ENCODE measurements at places on chromosomes 2 and 18.
A peak's percentile ranks its signal among the peaks of the same experiment; 100 is the strongest.

- no peak for DNase-seq
Measured at GRCh38 chr2:43288417-43289305, 62.3 kb upstream of the ZFP36L2 start.

DNA sequence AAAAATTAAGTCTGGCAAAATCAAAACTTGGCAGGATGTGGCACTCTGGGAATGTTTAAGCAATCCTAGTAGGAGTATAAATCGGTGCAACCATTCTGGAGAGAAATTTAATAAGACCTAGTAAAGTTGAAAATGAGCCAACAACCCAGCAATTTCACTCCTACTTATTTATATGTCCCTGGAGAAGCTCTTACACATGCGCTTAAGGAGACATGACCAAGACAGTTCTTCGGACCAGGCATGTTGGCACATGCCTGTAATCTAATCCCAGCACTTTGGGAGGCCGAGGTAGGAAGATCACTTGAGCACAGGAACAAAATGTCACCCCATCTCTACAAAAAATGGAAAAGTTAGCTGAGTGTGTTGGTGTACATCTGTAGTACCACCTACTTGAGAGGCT lies 374.6 kb upstream of the LYPD1 start:
- peak; percentile 14 for DNase-seq

GRCh38 chr2:65344689-65345088 lies 87.7 kb downstream of the SPRED2 start:
- DNase-seq = no peak

DNA sequence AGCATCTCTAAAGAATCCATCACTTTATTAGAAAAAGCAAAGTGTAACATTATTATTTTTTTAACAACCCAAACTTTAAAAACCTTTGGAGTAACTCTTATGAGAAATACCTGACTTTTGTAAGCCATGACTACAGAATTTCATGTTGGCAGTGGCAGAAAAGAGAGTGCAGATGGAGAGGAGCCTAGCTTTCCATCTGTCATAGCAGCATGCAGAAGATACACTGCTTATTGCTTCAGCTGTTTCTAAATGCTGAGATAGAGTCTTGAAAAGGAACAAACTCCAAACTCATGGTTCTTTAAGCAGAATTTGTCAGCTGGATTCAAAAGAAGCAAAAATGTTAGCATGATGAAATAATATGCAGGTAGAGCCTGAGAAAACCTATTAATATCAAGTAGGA lies 1130.3 kb downstream of the DPP10 start:
- DNase-seq = no peak

- DNase-seq = peak; percentile 64
Measured at GRCh38 chr2:166180951-166181812, 53.4 kb upstream of the SCN1A start.

DNA sequence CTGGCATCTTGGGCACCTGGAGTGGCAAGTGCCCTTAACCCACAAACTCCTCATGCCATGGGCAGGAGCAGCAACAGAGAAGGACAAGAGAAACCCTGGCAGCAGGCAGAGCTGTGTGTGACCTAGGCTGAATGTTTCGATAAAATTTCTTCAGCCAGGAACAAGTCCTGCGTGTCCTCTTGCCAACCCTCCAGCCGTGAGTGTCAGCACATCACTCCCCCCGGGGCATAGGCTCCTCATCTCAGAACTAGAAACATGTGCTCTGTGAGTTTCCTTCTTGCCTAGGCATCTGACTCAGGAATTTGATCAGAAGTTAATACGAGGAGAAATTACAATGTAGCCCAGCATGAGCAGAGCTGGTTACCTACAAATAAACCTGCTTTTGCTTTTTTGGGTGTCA lies 2.2 kb downstream of the ABCG8 start:
- DNase-seq = peak; percentile 11

- DNase-seq = no peak
Measured at GRCh38 chr2:149355716-149356422, 25.5 kb downstream of the LYPD6 start.

GRCh38 chr18:69435000-69435399 lies 34.3 kb downstream of the DOK6 start:
- no peak for DNase-seq

- DNase-seq = no peak
Measured at GRCh38 chr2:106195981-106196380, 1.9 kb upstream of the UXS1 start.

GRCh38 chr2:165898381-165898780 lies 55.2 kb downstream of the TTC21B start:
- DNase-seq = peak; percentile 77

DNA sequence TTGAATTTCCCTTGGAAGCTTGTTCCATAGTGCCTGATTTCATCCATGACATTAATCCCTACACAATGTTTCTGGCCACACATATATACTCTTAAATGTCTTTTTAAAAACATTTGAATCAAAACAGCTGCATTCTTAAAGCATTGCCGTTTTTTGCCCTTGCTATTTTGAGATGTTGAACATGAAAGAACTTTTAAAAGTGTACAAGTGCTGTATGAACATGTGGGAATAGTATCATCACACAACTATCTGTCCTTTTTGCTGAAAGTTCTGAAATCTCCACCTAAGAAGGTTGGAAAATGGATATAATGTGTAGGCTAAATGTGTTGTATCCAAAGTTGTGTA lies 318.7 kb upstream of the UBE2E3 start:
- no peak for DNase-seq

DNA sequence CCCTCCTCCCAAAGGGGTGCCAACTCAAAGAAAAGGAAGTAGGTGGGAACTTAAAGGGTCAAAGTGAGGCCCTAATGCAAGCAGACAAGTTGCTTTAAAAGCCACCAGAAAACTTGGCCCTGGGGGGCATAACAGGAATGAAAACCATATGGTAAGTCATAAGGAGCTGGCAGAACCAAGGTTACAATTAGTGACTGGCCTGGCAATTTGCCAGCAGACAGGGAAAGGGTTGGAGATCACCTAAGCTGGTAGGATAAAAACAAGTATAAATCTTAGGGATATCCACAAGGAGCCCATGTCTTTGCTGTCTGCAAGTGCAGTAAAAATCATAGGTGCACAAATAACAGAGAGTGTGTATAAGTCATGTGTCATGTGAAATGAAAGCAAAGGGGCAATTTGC lies 256.7 kb upstream of the LRRTM4 start:
- no peak for DNase-seq

DNA sequence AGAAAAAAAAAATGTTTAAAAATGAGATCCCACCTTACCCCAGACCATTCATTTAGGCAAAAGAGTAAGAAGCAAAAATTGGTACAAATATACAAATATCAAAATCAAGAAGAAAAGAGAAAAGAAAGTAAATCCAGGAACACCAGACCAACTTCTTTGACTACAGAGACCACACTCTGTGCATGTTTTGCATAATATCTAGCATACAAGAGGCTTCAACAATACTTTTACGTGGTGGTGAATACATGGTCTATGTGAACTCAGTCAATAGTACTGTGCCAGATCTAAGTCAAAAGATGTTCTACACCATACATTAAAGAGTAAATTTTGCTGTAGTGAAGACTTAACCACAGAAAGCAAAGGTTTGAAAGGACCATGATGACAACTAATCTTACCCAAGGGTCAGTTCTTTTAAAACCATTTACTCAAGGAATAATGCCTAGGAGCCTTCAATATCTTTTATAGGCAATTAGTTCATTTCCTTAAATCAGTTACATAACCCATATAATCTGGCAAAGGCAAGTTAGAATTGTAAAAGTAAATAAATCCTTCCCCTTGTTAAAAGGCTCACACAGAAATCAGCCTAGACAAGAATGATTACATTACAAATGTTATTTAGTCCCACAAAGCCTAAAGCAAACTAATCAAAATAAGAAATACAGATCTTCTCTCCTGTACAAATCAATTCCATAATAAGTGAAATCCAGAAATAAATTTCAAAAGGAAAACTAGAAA lies 115.2 kb downstream of the EXOC6B start:
- no peak for DNase-seq

DNA sequence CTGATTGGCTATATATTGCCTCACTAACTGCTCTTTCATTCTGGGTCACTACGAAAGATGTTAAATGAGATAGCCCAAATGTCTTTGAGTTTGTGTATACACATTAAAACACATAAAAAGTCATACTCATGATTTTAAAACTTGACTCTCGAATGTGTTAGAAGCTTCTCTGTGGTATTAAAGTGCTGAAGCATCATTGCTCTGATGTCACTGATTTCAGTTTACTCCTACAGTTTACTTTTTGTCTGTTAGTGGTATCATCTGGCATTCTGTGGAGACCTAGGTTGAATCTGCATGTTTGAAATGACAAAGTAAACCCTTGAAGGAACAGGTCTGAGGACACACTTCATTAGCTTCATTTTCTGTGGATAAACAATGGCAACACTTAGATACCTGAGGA lies 10.7 kb downstream of the NT5DC4 start:
- no peak for DNase-seq

- DNase-seq = peak; percentile 51
Measured at GRCh38 chr18:45590036-45590886, 25.0 kb upstream of the SLC14A2 start.

GRCh38 chr2:36949845-36950244 lies 16.5 kb downstream of the STRN start:
- DNase-seq = no peak

GRCh38 chr2:21500401-21500945 lies 376.7 kb downstream of the TDRD15 start:
- DNase-seq = no peak

- no peak for DNase-seq
Measured at GRCh38 chr18:46715062-46715461, 41.8 kb downstream of the ST8SIA5 start.

GRCh38 chr2:215432759-215433594 lies 2.9 kb downstream of the FN1 start:
- DNase-seq = no peak

GRCh38 chr18:76264198-76264875 lies 230.7 kb downstream of the ZNF516 start:
- DNase-seq = no peak

GRCh38 chr18:33826151-33826550 lies 248.1 kb downstream of the ASXL3 start:
- DNase-seq = no peak

- no peak for DNase-seq
Measured at GRCh38 chr2:224360801-224361251, 41.1 kb downstream of the FAM124B start.

DNA sequence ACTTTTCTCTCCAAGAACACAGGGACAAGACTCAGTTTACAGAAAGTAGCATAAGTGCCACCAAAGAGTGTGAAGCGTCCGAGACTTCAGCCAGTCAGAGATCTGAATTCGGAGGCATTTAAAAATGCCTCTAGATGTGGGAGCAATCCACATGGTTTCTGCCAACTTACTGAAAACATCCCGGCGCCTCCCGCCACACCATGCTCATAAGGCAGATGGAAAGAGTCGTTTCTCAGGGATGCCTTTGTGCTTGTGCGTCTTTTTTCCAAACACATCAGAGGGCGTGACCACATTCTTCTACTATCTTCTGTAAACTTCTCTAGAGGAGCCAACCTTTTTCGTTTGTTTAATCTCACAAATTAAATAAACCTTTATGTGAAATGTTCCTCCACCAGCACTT lies 88.7 kb downstream of the NRP2 start:
- DNase-seq = peak; percentile 17

DNA sequence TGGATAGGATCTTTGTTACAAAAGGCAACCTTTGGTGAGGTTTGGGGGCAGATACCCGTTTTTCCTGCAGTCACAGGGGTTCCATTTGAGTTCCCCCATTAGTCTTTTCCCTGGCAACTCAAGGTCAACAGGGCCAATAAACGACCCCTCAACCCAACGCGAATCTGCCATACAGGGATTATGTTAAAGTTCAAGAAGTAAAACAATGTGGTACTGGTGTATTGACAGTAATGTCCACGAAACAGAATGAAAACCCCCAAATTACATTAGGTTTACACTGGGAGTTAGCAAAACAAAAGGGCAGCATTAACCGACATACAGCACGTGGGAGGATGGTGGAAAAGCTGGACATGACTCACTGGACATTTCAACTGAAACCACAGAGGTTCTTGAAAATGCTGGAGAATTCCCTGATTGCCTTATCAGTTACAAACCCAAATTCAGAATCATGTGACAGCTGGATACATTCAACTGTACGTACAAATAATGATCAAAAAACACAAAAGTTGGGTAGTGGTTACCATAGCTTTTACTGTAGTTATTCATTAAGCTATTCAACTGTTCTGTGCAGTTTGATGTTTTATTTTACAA lies 4.9 kb upstream of the IMP4 start:
- DNase-seq = peak; percentile 71

GRCh38 chr2:53202063-53202462 lies 565.5 kb upstream of the CHAC2 start:
- peak; percentile 53 for DNase-seq

DNA sequence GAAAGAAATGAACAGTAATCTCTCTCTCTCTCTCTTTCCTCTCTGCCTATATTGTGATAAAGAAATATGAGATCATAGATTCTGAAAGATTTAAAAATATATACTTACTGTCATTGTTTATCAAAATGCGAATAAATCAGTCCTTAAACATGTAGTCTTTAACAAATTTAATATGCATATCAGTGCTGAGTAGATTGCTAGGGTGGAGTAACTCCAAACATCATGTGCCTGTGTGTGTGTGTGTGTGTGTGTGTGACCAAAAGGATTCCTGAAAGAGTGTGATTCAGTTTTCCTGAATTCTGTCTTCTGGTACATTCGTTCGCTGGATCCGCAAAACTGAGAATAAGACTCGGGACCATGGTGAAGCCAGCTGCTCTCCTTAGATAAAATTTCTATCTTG lies 24.0 kb upstream of the DSEL start:
- DNase-seq = no peak

DNA sequence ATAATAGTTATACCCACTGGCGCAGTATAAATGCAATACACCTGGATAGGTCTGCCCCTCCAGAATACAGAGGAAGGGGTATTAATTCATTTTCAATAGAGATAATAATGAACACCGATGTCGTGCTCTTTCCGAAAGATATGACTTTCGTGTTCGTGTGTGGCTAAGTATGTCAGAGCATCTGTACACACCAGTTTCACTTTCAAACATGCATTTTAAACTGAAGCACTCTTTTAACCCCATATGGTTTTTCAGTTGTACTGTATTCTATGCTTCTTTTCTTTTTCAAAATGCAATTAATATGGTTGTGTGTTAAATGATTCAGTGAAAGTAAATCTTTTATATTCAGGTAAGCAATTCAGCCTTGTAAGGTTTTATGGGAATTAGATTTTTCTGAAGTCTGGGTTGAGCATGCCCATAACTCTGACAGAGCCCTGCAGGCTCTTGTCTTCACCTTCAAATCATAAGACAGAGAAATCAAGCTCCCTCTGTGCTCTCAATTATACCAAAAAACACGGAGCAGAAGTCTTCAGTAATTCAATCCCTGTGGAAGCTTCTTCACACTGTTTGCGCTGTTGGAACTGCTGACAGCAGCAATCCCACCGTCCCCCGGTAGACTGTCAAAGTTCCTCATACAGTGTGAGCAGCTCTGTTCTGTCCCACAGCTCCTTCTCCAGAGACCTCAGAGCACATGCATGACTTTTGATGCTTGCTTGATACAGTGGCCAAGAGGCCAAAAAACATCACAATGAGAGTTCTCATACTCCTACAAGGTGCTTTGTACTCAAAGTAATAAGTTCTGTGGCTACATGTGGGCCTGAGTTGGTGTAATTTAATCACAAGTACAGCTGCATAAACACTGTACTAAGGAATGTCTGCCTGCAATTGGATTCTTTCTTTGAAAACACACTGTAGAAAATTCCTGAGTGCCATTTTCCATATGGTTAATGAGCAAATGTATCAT lies 186.8 kb downstream of the ZNF521 start:
- peak; percentile 62 for DNase-seq

- DNase-seq = peak; percentile 76
Measured at GRCh38 chr18:7872569-7872968, 305.5 kb downstream of the PTPRM start.

- peak; percentile 30 for DNase-seq
Measured at GRCh38 chr2:216807857-216808272, 52.0 kb downstream of the TNP1 start.

All from EH (cell line).